ENCODE measurements at places on chromosomes 5 and 9.

DNA sequence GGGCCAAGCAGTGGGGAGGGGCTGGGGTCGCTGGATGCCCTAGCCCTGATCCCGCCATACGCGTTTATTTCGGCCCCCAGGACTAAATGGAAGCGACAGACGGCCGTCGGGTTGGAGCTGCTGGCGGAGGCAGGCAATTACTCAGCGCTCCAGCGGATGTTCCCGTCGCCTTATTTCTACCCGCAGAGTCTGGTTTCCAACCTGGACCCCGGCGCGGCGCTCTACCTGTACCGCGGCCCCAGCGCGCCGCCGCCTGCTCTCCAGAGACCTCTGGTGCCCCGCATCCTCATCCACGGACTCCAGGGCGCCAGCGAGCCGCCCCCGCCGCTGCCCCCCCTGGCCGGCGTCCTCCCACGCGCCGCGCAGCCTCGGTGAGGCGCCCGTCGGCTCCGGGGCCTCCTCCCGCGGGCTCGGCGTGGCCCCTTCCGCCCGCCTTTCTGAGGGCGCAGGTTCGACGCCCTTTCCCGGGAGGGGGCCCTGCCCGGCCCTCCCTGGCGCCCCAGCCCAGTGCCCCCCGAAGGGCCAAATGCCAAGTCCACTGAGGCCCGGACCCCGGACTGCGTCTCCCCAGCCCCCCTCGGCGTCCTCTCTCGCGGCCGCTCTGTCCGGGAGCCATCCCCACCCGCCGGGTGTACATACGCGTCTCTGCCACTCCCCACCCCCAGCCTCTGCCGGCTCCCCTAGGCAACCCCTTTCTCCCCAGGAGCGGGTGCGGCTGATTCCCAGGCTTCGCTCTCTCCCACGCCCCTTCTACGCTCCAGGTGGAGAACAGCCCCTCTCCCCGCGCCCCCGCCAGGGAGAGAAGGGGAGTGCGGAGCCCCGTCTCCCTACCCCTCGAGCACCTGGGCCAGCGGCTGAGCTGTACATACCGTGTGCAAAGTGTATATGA lies 7.0 kb downstream of the BARHL1 start:
- no peak for DNase-seq

DNA sequence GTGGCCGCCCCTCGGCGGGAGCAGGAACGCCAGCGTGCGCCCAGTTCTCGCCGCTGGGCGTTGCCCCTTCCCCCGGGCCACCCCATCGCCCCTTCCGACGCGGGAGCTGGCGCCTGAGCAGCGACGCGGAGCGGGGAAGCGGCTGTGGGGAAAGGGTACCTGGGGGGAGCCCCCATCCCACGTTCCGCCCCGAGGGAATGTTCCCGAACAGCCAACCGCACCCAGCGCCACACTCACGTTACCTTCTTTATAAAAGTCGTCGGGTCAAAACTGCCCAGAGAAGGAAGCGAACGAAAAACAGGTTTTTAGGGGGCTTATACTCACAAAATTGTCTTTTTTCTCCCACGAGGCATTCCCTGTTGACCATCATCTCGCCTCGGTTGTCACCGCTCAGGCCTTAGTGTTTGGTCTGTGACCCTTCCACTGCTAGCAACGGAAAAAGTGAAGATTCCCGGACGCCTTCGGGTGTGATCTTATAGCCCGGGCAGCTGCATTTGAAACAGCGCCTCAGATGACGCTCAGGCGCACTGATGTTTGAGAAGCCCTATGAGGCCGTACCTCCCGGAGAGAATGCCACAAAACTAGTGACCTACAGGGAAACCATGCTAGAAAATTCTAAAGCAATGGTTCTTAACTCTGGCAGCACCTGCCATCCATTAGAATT lies 475 bp upstream of the GOLM1 start:
- DNase-seq, result peak; percentile 72

- DNase-seq, result no peak
Observed at GRCh38 chr5:6719896-6720560, 6.8 kb downstream of the TENT4A start.

DNA sequence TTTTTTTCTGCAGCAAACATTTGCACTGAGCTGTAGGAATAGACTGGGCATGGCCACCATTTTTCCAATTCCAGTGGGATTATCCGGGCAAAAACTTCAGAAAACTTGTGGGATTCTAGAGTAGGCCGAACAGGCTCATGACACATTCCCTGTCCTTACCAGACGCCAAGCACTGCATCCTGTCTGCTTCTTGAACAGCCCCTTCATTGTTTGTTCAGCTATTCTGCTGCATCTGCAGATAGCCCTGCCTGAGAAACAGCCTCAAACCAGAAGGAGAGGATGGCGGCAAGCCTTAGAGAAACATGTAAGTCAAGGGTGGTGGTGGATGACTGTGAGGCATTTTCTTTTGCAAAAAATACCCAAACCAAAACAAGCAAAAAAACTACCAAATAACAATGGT lies 111.8 kb upstream of the NTRK2 start:
- DNase-seq, result no peak

- DNase-seq, result peak; percentile 98
Observed at GRCh38 chr5:172417983-172418630, 36.2 kb downstream of the SH3PXD2B start.

DNA sequence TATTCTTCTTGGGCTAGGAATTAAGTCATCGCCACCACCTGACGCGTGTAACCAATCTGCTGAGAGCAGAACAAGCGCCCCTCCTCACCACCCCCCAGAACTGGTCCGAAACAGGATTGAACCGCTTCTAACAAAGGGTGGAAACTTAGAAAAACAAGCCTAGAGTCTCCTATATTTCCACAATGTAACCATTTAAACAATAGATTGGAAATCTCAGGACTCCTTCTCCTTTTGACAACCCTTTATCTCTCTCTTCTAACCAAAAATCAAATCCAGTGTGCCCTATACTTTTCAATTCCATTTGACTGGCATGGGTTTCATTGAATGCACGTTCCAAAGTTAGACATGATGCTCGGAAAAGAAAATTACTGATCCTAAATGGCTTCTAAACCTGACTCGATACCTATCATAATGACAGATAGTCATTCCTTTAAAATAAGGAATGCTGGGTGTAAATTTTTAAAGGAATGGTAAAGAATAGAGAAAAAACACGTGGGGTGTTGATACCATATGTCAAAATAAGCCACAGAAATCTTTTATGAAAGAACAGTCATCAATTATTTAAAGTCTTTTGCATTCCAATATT lies 1.2 kb downstream of the ARRDC3 start:
- peak; percentile 93 for DNase-seq

- DNase-seq, result no peak
Observed at GRCh38 chr5:35436400-35437057, 181.1 kb upstream of the SPEF2 start.

DNA sequence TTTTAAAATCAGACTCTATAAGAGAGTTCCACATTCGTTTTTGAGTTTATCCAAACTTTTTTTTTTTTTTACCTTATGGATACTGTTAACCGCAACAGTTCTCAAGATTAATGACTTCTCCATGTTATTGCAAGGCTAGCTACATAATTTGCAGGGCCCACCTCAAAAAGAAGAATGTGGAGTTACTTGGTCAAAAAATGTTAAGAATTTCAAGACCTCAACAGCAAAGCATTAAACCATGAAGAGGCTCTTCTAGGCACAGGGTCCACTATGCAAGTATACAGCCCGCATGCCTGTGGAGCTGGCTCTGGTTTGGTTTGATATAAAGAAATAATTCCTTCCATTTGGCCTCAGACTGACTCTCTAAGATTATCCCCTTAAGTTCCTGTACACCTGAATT lies 133.3 kb upstream of the TLX3 start:
- no peak for DNase-seq

DNA sequence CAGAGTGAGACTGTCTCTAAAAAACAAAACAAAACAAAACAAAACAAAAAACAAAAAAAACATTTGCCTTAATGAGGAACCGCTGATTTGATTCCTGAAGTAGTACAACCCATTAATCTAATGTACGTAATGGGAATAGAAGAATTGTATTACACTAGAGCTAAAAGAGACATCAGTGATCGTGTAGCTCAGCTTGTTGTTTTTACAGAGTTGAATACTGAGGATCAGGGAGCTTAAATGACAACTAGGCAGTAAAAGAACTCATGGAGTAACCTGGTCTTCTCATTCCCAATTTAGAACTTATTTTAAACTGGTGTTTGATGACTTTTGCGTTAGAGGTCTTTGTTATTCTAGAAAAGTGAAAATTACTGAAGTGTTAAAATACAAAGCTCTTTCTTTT lies 65.1 kb upstream of the SLC28A3 start:
- DNase-seq, result no peak

- no peak for DNase-seq
Observed at GRCh38 chr5:170769898-170770416, 13.6 kb upstream of the GABRP start.

GRCh38 chr9:126501383-126502331 lies 112.1 kb upstream of the LMX1B start:
- DNase-seq, result no peak

GRCh38 chr5:159465604-159466003 lies 135.3 kb upstream of the IL12B start:
- no peak for DNase-seq

DNA sequence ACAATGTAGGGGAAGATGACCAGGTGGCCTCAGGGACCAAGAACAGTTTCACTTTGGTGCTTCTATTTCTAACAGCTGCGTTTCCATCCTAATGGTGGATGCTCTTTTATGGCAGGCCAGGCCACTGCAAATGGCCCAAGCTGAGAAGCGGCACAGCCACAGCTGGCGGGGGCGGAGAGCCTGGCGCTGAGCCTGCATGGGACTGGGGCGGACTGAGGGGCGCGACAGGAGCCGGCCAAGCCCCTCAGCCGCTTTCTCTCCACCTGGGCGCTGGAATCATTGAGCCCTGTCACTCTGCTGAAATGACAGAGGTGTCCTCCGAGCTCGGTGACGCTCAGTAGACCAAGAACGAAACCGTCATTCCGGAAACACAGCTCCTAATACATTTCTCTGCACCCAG lies 317.3 kb upstream of the PDE4D start:
- DNase-seq, result peak; percentile 18

GRCh38 chr9:28810388-28811075 lies 1237.3 kb upstream of the C9orf72 start:
- no peak for DNase-seq

- DNase-seq, result no peak
Observed at GRCh38 chr5:59828623-59829022, 64.9 kb downstream of the PDE4D start.

DNA sequence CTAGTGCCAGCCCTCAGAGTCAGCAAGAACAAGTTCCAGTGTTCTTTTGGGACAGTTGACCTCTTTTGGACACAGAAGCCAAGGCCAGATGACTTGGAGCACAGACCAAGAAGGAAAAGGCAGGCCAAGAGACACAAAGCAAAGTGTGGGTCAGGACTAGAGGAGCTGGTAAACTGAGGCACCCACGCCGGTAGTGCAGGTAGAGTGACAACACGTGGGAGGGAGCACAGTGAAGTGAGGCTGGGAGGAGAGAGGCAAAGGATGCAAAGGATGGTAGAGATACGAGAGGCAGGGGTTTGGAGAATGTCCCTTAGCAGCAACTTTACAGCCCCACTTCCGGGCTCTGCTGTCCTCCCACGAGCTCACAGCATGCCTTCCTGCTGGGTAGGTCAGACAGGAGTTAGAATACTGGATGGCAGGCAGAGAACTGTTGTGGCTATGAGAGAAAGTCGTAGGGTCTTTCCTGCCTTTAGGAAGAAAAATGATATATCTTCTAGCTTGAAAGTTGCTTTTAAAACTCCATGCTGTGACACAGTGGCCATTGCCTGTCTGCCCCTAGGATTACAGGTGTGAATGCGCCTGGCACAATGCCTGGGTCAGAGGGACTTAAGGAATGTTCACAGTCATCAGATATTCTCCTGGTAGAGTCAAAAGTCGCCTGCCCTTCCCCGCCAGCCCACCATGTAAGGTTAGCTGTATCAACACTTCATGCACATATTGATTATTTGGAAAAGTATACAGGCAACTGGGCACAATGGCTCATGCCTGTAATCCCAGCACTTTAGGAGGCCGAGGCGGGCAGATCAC lies 97.9 kb downstream of the PDE8B start:
- DNase-seq, result no peak

DNA sequence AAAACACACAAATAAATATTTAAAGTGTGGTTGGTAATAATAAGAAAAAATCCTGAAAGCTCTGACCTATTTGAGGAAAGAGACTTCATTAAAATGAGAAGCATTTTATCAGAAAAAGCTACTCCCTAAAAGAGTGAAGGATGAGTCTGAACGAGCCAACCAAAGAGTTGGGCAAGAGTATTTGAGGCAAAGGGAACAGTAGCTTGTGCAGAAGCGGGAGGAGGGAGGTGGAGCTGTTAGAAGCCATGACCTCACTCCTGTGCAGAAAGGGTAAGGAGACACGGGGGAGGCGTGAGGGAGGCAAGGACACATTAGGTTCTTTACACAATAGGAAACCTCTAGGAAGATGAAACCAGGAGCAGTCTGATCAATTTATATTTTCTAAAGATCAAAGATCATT lies 29.4 kb downstream of the SH3RF2 start:
- no peak for DNase-seq

- no peak for DNase-seq
Observed at GRCh38 chr9:128396970-128397613, 23.6 kb upstream of the CERCAM start.

DNA sequence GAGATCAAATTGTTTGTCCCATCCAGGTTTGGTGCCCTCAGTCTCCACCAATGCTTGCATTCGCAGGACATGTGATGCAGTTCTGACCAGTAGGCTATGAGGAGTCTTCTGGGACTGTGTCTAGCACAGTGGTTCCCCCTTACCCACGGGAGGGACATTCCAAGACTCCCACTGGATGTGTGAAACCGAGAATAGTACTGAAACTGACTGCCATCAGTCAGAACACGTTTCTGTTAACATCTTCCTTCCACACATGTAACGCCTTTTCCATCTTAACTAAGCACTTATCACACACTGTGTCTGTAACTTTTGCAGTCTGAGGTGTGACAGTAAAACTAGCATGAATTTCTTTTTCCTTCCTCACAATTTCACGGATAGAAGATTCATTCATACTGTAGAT lies 74.7 kb downstream of the PTTG1 start:
- DNase-seq, result no peak

DNA sequence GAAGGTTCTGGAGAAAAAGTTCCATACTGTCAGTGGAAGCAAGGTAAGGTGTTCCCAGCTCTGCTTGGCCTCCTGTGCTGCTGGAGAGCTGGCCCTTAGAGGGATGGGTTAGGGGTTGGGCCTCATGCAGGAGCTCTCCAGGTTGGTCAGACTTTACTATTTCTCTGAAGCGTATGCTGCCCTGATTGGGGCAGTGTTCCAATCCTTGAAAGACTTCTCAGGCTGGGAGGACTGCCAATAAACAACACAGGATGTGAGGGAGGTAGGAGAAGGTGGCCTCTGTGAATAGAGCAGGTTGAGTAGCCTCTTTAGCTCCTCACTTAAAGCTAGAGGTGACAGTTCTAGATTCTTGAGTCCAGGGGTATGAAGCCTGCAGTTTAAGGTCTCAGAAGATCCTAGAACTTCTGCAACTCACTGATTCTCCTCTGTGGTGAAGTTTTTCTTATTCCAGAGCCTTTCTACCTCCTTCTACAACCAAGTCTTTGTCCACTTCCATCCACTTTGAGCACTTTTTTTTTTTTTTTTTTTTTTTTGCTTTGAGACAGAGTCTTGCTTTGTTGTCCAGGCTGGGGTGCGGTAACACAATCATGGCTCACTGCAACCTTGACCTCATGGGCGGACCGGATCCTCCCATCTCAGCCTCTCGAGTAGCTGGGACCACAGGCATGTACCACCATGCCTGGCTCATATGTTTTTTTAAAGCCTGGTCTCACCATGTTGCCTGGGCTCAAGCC lies 3.0 kb downstream of the HNRNPAB start:
- DNase-seq, result no peak

All from right hindlimb (tissue), 1 donor.